NCI-H187 treated with DMSO at 0.1 percent for 48 hours (cell line): ENCODE measurements at places on chromosomes 1 and 21.

- DNase-seq: peak; percentile 30
Measured at GRCh38 chr1:45493116-45493697, 2.2 kb upstream of the TESK2 start.

DNA sequence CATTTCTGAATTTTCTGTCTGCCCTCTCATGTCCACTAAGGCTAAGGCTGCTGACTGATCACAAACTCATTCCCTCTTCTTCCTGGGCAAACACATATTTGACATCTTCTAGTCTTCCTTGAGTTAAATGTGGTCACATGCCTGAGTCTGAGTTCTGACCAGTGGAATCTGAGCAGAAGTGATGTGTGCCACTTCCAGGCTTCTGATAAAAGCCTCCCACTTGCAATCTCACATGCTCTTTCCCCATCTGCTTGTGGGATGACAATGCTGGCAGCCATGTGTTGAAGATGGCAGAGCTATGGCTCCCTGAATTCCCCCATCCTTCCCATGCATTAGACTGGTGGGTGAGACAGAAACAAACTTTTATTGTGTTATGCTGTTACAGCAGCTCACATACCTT is 149.9 kb upstream of the ZNF648 start:
- no peak for DNase-seq

DNA sequence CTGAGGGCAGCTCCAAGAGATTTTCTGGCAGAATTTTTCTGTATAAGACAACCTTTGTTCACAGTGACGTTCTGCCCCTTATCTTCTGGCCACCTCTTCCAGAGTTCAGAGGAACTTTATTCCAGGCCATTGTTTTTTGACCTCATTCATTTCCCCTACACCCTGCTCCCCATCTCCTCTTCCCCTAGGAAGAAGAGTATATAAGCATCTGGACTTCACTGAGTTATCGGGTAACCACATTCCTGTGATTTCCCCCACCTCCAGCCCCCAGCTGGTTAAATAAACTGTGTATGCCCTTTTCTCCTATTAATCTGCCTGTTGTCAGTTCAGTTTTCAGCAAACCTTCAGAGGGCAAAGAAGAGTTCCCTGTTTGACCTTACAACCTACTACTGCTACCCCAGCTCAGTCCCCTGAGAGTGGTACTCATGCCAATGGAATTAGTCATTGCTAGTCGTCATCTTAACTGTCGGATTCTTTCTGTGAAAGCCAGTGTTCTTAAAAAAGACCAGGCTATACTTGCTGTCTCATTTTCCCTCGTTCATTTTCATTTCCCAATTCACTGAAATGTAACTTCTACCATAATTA is 14.3 kb upstream of the ALG14 start:
- no peak for DNase-seq

GRCh38 chr1:27972141-27972540 is 12.4 kb downstream of the XKR8 start:
- DNase-seq: no peak

DNA sequence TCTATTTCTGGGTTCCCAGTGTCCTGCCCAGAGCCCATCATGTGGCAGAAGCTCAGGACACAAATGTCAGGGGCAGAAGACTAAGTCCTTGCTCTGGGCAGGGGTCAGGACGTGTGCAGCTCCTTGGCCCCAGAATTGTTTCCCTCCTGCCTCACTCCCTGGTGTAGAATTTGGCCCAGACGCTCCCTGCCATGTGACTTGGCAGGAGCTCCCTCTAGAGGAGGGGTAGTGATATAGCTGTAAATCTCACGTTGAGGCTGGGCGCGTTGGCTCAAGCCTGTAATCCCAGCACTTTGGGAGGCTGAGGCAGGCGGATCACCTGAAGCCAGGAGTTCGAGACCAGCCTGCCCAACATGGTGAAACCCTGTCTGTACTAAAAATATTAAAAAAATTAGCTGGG is 91.2 kb downstream of the UBIAD1 start:
- no peak for DNase-seq

DNA sequence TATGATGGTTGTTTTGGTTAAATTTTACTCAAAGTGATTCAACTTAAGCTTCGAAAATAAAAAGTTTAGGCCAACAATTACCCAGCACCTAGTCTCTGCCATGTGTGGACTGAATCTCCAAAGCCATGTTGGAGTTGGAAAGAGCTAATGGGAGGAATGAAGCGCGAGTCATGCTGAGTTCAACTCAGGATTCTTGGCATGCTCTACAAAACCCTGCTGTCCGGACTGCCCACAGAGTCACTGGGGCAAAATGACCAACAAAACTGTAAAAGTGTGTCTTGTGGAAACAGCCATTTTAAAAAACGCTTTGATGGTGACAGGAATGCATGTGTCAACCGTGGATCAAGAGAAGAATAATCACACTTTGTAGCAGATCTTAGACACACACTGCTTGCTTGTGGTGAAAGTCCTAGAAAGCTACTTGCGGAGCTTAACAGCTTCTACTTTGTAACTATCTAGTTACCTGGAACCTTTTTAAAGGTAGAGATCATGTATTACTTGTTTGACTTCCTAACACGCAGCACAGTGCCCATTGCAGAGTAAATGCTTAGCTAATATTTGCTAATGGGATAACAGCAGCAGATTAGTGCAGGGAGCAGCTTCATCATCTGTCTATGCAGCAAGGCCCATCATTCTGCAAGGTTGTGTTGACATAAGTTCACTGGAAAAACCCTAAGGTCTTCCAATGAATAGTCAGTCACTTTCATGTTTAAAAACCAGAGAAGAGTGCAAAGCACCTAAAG is 7.0 kb upstream of the GBP6 start:
- DNase-seq: no peak

GRCh38 chr21:33037501-33037900 is 11.8 kb downstream of the OLIG2 start:
- DNase-seq: no peak

DNA sequence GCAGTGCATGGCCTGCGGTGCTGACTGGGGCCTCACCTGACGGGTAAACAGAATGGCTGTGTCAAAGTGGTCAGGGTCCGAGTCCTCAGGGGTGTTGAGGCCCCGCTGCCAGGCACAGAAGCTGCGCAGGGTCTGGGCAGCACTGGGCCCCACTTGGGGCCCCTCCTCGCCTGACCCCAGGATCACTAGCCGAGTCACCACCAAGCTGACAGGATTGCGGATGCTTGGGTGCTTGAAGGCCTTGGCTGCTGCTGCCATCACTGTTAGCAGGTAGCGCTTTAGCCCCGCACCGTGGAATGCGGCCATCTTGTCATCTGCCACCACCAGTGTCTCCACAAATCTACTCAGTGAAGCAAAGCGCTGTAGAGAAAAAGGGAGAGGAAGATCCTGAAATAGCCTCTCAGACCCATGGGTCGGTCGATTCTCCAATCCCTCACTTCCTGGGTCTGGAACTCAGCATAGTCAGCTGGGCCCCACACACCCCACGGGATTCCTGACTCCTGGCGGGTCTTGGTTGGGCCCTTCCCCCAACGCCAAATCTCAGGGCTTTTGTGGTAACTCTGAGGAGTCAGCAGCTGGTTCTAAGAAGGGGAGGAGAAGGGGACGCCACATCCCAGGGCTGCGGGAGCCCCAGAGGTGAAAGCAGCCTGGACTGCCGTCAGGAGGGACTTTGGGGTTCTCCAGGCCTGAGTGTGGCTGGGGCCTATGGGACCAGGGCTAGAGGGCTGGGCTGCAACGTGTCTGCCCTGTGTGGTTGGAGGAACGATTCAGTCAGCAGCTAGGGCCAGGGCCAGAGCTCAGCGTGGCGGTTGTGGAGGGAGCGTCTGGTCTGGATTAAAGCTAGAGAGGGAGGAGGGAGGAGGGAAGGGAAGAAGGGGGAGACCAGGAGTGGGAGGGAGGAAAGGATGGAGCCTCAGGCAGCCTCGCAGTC is 2.1 kb downstream of the ADAMTS4 start:
- no peak for DNase-seq

- DNase-seq: no peak
Measured at GRCh38 chr1:19661721-19662228, 2.9 kb upstream of the HTR6 start.

GRCh38 chr1:158272681-158273080 is 17.0 kb upstream of the CD1C start:
- no peak for DNase-seq

GRCh38 chr1:206472454-206472853 is 2.2 kb downstream of the IKBKE start:
- DNase-seq: no peak

DNA sequence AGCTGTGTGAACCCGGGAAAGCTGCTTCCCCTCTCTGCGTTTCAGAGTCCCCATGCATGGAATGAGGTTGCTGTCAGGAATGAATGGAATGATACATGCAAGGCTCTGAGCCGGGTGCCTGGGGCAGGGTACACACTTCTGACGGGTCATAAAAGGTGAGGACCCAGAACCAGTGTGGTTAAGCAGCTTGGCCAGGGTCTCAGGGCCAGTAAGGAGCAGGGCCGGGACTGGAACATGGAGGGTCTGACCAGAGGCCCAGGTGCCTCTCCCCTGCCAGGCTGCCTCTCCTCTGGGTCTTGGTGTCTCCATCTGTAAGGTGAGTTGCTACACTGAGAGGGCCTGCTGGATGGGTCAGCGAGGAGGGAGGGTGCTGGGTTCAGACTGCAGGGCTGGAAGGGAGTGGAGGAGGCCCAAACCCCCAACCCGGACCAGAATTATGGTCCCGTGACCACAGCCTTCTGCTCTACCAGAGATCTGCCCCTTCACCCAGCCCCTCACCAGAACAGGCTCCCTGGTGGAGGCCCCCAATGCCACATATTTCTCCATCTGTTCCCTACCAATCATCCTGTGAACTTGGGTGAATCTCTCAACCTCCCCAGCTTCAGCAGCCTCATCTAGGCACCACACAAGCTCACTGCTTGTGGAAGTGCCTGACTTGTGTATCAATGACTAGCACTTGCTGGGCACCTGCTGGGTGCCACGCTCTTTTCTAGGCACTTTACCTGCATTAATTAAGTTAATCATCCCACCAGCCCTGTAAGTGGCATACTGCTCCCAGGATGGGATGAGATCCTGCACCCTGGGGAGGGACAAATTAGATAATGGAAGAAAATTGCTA is 16.2 kb upstream of the LRP8 start:
- no peak for DNase-seq

DNA sequence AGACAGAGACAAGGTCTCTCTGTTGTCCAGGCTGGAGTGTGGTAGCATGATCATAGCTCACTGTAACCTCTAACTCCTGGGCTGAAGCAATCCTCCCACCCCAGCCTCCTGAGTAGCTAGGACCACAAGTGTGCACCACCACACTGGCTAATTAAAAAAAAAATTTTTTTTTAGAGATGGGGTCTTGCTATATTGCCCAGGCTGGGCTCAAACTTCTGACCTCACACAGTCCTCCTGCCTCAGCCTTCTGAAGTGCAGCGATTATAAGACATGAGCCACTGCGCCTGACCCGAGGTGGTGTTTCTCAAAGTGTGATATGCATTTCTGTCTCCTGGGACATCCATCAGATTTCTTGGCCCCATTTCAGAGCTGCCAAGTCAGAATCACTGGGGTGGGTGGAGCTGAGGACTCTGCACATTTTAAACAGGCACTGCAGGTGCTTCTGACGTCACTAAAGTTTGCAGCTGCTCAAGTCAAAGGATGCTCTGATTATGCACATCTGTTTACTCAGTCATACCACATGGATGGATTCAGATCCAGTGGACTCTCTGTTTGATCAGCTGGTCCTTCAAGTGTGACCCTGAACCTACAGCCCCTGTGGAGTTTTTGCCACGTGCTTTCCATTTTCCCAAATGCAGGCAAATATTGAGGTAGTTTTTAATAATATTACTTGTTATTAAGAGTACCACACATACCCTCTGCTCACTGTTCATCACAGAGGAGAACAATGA is 21.4 kb downstream of the TGFB2 start:
- peak; percentile 33 for DNase-seq

DNA sequence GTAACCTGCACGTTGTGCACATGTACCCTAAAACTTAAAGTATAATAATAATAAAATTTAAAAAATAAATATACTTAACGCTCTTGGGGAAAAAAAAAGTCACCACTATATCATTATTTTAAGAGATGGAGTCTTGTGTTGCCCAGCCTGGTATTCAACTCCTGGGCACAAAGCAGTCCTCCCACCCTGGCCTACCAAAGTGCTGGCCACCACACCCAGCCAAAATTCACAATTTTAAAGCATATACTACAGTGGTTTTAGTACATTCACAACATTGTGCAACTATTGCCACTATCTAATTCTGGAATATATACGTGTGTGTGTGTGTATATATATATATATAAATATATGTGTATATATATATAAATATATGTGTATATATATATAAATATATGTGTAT is 5.9 kb downstream of the HMGN2 start:
- no peak for DNase-seq

DNA sequence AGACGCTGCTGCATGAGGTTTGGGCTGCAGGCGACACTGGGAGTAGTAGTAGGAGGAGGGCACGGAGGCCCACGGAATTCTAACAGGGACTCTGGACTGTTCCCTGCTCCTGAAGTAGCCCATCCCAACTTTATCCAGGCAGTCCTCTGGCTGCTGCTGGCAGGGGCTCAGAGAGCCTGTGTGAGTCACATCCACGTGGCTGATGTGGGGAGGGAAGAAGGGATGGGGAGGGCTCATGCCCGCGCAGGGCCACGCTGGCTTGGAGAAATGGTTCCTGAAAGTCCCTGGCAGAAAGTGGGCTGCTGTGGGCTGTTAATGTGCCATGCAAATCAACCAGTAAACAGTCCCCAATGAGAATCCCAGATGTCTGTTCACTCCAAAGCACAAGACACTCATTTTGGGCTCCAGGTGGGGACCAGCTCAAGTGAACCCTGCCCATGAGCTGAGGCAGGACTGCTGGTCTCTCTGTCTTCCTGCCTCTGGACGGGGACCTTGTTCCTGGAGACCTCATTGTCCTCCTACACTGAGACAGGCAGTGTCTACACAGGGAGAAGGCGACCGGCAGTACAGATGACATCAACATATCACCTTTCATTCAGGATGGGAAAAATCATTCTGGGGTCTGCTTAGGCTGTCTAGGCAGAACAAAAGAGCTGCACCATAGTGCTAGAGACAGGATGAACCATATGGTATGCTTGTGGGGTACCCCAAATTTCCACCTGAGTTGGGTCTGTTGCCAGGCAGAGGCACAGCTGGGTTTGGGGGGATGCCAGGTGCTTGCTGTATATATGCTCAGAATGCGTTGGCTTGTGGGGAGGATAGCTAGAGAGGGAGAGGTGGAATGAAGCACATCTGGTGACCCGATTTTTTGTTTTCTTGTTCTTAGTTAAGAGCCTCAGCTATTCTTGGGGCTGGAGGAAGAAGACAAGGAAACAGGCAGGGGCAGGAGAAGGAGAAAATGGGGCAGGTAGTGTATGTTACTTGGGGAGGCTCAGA is 57.9 kb upstream of the FMOD start:
- DNase-seq: no peak

- no peak for DNase-seq
Measured at GRCh38 chr1:215595231-215595630, 28.1 kb downstream of the KCTD3 start.

DNA sequence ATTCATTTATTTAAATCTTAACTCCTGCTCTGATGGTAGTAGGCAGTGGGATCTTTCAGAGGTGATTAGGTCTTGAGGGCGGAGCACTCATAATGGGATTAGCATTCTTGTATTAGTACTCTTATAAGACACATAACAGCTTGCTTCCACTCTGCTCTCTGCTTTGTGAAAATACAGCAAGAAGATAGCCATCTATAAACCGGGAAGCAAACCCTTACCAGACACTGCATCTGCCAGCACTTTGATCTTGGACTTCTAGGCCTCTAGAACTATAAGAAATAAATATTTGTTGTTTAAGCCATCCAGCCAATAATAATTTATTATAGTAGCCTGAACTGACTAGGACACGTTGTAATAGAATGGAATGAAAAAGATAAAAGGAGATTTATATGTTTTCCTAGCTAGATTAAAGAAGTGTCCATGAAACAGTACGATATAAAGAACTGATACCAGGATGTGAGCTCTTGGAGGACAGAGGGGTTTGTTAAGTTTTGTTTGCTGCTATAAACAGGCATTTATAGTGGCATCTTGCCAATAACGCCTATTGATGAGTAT is 869.9 kb downstream of the MRPL39 start:
- DNase-seq: no peak
